Skeletal muscle tissue (tissue), 5 donors: ENCODE measurements at places on chromosomes 7 and 10. TPM values are rescaled to one million over a fixed set of nuclear protein-coding genes. Genes with fewer than 3 reads are reported as not detected.

Gene MYL7
- total RNA-seq, result 21.4 TPM

Gene WDFY4
- 2.6 TPM for total RNA-seq

Gene ARID5B
- total RNA-seq, result 27.7 TPM

Gene SLC26A5
- not detected for total RNA-seq

Gene FAM25C
- not detected for total RNA-seq

Gene UCN3
- total RNA-seq, result not detected

Gene ZNF511
- 30.3 TPM for total RNA-seq

Gene AHR
- 25.1 TPM for total RNA-seq

Gene LIPF
- not detected for total RNA-seq

Gene DYNC1I1
- total RNA-seq, result 1.6 TPM

Gene SDHAF3
- total RNA-seq, result 24.5 TPM

Gene SLC26A3
- not detected for total RNA-seq

Gene CRYGN
- not detected for total RNA-seq

Gene TSPAN13
- total RNA-seq, result 39.1 TPM

Gene TMEM176B
- total RNA-seq, result 18.3 TPM

Gene EN2
- under 0.01 TPM for total RNA-seq

Gene PPP1R3A
- 65.8 TPM for total RNA-seq

Gene GLI3
- 13.6 TPM for total RNA-seq

Gene TDRD1
- 0.52 TPM for total RNA-seq

Gene FLNC
- total RNA-seq, result 611 TPM

Gene KEL
- total RNA-seq, result 3.1 TPM

Gene GJD4
- 2.1 TPM for total RNA-seq

Gene CFTR
- not detected for total RNA-seq

Gene CALML3
- total RNA-seq, result not detected

Gene HACD1
- 66.8 TPM for total RNA-seq

Gene TMEM196
- 0.52 TPM for total RNA-seq

Gene PAX4
- total RNA-seq, result not detected

Gene HOXA4
- total RNA-seq, result 2.1 TPM

Gene SFR1
- 2.1 TPM for total RNA-seq

Gene CHN2
- total RNA-seq, result 11.0 TPM

Gene CYP26C1
- total RNA-seq, result not detected

Gene KIF11
- total RNA-seq, result 5.7 TPM

Gene TMEM229A
- total RNA-seq, result not detected

Gene CYP2C8
- total RNA-seq, result not detected

Gene PTPRZ1
- 4.7 TPM for total RNA-seq

Gene SEC31B
- total RNA-seq, result 2.6 TPM

Gene IDI2
- total RNA-seq, result not detected

Gene NRP1
- 120 TPM for total RNA-seq

Gene ELMO1
- total RNA-seq, result 52.7 TPM

Gene GLUD1
- total RNA-seq, result 108 TPM

Gene PRTFDC1
- total RNA-seq, result 6.8 TPM

Gene HYAL4
- under 0.01 TPM for total RNA-seq

Gene CFAP46
- total RNA-seq, result not detected

Gene CALN1
- 0.52 TPM for total RNA-seq

Gene UFSP1
- total RNA-seq, result 5.7 TPM

Gene WNT8B
- total RNA-seq, result not detected

Gene ASNS
- total RNA-seq, result 3.7 TPM

Gene TRIL
- 15.1 TPM for total RNA-seq

Gene PRF1
- 2.1 TPM for total RNA-seq

Gene TMEM26
- 15.7 TPM for total RNA-seq

Gene ADAM22
- 9.9 TPM for total RNA-seq

Gene RBM20
- 6.3 TPM for total RNA-seq

Gene FBXL13
- total RNA-seq, result 3.7 TPM

Gene EIF5AL1
- under 0.01 TPM for total RNA-seq

Gene NPC1L1
- not detected for total RNA-seq

Gene CEP55
- total RNA-seq, result 4.7 TPM
